CD4-positive, alpha-beta T cell treated with Interleukin-15 for 4 hours (primary cell): ENCODE measurements at places on chromosomes 2 and 18.
A peak's percentile ranks its signal among the peaks of the same experiment; 100 is the strongest.

- no peak for DNase-seq
Measured at GRCh38 chr2:17401096-17401495, 117.1 kb downstream of the RAD51AP2 start.

DNA sequence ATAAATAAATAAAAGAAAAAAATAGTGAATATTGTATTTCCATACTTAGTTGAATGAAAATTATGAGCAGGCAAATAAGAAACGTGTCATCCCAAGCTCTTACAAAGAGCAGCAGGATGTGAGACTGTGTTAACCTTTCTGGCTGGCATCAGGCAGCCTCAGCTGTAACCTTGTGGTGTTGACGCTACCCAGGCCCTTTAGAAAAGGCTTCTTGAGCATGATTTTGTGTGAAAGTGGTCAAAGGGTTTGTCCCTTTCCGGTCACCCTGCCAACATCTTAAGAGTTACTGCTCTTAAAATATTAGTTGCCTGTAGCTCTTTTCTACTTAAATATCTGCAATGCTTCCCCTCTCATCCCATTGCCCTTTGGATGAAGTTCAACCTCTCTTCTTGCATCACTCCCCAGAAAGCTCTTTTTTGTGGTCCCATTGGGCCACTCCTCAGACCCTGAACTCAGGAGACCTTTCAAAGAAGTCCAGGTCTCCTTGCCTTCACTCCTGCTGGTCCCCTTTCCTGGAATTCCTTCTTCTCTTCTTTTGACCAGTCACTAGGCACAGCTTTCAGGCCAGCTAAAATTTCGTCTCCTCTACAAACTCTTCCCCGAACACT is 35.0 kb downstream of the RHOB start:
- no peak for DNase-seq

GRCh38 chr2:157169889-157170288 is 87.6 kb upstream of the GALNT5 start:
- no peak for DNase-seq

DNA sequence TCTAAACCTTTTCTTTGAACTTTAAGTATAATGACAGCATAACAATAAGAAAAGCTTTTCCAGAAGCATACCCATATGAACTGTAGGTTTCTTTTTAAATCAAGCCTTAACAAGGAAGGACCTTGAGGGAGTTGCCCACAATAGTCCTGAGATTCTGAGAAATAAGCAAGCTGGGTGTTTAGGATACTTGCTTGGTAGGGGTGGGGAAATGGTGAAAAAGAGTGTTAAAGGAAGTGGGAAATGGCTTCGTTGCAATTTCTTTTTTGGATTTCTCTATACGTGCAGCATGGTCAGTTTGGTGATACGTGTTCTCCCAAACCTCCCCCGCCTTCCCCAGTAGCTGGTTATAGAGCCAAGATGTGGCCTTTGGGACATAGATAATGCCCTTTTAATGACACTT is 17.2 kb downstream of the INSIG2 start:
- no peak for DNase-seq

DNA sequence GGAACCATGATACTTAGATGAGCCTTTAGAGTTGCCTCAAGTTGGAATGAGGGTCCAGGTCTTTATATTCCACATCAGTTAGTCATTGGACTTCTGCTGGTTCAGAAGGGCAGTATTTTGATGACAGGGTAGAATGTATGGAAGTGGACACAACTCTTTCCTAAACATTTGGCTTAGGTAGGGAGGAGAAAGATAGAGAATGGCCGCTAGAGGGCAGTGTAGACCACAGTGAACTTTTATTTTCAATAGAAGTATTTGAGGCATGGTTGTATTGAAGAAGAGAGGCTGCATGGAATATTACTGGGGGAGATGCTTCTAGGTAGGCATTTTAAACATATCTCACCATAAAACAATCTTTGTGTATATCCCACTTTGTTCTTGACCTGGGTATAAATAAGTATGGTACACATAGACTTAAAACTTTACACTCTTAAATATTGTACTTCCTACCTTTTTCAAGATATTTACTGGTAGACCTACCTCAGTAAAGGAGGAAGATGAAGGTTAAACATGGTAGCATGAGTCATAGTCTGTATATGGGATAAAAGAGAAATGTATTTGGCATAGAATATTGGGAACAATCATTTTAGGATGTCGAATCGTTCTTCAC is 497.6 kb upstream of the FAM98A start:
- peak; percentile 36 for DNase-seq

DNA sequence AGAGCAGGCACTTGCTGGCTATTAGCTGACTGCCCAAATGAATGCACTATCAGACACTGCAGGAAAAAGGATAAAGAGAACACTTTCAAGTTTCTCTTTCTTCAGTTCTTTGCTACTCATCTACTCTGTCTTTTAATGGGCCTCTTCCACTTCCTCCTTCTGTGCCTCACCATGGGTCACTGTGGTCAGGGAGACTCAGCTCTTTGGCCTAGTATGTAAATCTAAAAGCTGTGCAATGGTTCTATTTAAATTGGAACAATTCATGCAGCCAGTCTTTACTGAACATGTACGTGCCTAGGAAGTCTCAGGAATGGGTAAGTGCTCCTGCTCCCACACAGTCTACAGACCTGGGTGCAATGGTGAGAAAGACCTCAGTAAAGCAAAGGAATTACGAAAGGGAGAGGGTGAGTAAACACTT is 79.1 kb upstream of the DNMT3A start:
- no peak for DNase-seq

DNA sequence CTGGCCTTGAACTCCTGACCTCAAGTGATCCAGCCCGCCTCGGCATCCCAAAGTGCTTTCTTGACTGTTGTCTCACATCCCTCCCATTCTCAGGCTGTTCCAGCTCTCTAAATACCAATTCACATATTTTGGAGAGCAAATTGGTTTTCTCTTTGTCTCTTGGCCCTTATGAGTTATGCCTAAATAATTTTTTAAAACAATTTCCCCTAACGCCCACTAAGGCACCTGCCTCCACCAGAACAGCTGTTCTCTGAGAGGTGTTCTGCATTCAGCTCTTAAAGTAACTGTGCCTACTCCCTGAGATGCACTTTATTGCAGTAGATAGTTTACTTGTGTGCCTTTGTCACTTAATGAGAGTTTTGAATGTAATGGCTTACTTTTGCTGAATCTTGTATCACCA is 6.9 kb downstream of the CCDC195 start:
- no peak for DNase-seq

GRCh38 chr18:31154181-31154580 is 8.5 kb downstream of the DSC1 start:
- no peak for DNase-seq

- DNase-seq = peak; percentile 26
Measured at GRCh38 chr2:240595381-240596079, 9.0 kb downstream of the CAPN10 start.

GRCh38 chr2:120150040-120150482 is 73.1 kb downstream of the TMEM185B start:
- no peak for DNase-seq

GRCh38 chr18:8003878-8004675 is 437.0 kb downstream of the PTPRM start:
- DNase-seq = no peak

DNA sequence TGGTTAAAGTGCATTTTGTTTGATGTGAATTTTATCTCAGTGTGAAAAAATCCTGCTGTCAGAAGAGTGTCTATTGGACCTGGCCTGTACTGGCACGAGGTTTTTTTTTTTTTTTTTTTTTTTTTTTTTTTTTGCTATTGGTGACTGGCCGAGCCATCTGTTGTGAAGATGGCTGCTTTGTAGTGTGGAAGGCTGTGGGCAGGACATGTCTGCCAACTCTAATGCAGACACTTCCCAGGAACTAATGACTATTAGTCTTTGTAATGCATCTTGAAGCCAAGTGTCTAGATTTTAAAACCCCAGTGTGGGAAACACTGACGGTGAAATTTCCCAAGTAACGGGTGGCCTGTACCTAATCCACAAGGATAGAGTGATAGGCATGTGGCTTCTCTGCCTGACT is 34.3 kb downstream of the ZAP70 start:
- no peak for DNase-seq
